ENCODE measurements at places on chromosomes 6 and 20. TPM values are rescaled to one million over a fixed set of nuclear protein-coding genes. Genes with fewer than 3 reads are reported as not detected.

Gene HLA-F
- 0.43 TPM for total RNA-seq

Gene OR2J3
- not detected for total RNA-seq

Gene SEL1L2
- total RNA-seq = not detected

DNA sequence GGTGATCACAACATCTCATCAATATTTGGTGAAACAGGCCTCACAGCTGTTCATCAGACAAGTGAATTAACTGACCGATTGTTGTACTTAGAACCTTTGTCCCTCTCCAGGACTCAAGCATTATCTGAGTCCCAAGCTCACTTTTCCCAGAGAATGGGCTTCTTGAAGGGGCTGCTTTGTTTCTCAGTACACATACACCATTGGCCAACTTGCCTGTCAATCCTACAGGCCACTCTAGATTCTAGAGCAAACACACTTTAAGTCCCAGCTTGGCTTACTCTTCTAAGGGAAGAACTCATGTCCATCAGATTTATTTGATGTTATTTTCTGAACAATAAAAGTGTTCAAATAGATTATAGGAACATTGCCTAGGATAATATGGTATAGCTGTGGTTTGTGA lies 249.5 kb downstream of the BCKDHB start:
- H3K27me3 ChIP-seq = no peaks in the 10 kb centered on the region
- H3K27ac ChIP-seq = no peak overlapping the region
- no peaks in the 10 kb centered on the region for H3K36me3 ChIP-seq
- DNase-seq = no peak
- 0 out of 2 replicates have a peak, but pooled peaks cover 6% of the 10 kb centered on the region for H3K4me1 ChIP-seq
- no peak overlapping the region for H3K4me3 ChIP-seq

- H3K27ac ChIP-seq = no peak overlapping the region
- no peaks in the 10 kb centered on the region for H3K4me1 ChIP-seq
- H3K4me3 ChIP-seq = no peak overlapping the region
- peaks cover 14% of the 10 kb centered on the region for H3K27me3 ChIP-seq
These were observed 136.1 kb downstream of the EYA4 start for GRCh38 chr6:133377219-133377618.

DNA sequence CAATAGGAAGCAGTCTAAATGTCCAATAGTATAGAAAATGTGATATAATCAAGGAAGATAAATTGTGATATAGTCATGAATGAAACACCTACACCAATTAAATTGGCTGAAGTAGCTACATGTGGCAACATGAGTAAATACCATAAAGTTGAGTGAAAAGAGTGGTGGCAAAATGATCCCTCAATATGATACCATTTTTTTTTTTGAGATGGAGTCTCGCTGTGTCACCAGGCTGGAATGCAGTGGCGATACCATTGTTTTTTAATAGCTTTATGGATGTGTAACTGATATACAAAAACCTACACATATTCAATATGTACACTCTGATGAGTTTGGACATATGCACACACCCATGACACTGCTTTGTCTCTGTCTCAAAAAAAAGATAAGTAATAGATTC lies 20.9 kb upstream of the ILRUN start:
- H3K27me3 ChIP-seq = no peaks in the 10 kb centered on the region
- no peaks in the 10 kb centered on the region for H3K4me1 ChIP-seq
- H3K4me3 ChIP-seq = no peak overlapping the region
- H3K36me3 ChIP-seq = no peaks in the 10 kb centered on the region

- H3K4me3 ChIP-seq = no peak overlapping the region
- H3K36me3 ChIP-seq = no peaks in the 10 kb centered on the region
- peaks cover 33% of the 10 kb centered on the region for H3K4me1 ChIP-seq
- DNase-seq = no peak
- H3K27ac ChIP-seq = no peak overlapping the region
These were observed 334.5 kb upstream of the NT5E start for GRCh38 chr6:85115376-85115775.

GRCh38 chr20:8645326-8645725 lies 423.6 kb upstream of the PLCB4 start:
- no peaks in the 10 kb centered on the region for H3K27me3 ChIP-seq
- no peaks in the 10 kb centered on the region for H3K36me3 ChIP-seq
- H3K27ac ChIP-seq = peak overlapping the region; percentile 88
- H3K4me1 ChIP-seq = peaks cover 32% of the 10 kb centered on the region
- no peak overlapping the region for H3K4me3 ChIP-seq
- DNase-seq = no peak

GRCh38 chr6:13355999-13356785 lies 27.9 kb upstream of the TBC1D7 start:
- no peak overlapping the region for H3K4me3 ChIP-seq
- H3K36me3 ChIP-seq = no peaks in the 10 kb centered on the region
- no peaks in the 10 kb centered on the region for H3K27me3 ChIP-seq
- peak overlapping the region; percentile 59 for H3K27ac ChIP-seq

GRCh38 chr6:45964300-45964699 lies 51.4 kb downstream of the CLIC5 start:
- no peaks in the 10 kb centered on the region for H3K27me3 ChIP-seq
- peaks cover 21% of the 10 kb centered on the region for H3K4me1 ChIP-seq
- H3K27ac ChIP-seq = no peak overlapping the region
- H3K36me3 ChIP-seq = no peaks in the 10 kb centered on the region
- no peak overlapping the region for H3K4me3 ChIP-seq

All from GM23248 (cell line).